ENCODE measurements at places on chromosomes 7 and 10.

- peak; percentile 40 for DNase-seq
Measured at GRCh38 chr10:34922138-34922537, 107.0 kb upstream of the PARD3 start.

DNA sequence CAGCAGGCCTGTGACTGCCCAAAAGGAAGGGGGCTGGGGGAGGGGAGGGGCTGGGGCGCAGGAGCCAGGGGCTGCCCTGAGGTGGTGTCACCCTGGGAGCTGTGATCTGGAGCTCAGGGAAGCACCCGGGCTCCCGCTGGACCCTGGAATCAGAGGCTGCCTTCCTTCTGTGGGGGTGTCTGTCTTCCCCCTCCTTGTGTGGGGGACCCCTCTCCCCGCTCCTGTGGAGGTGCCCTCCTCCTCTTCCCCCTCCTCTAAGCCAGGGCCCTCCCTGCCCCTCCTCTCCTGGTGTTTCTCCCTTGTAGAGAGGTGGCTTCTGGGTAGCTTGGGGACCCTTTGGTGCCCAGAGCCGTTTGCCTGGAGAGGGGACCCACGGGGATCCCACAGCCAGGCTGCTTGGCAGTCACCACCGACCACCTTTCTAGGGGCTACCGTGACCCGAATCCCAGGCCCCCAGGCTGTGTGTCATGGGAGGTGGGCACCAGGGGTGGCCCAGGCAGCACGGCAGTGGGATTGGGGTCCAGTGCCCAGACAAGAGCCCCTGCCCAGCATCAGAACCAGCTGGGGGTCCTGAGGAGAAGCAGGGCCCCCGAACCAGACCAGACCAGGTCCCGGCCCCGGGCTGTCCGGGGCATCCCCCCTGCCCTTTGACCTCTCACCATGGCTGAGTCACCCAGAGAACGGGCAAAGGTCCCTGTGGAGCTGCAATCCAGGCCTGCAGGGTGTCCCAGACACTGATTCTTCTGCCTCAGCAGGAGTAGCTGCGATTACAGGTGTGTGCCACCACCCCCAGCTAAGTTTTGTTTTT is 741 bp downstream of the PRAP1 start:
- no peak for DNase-seq

DNA sequence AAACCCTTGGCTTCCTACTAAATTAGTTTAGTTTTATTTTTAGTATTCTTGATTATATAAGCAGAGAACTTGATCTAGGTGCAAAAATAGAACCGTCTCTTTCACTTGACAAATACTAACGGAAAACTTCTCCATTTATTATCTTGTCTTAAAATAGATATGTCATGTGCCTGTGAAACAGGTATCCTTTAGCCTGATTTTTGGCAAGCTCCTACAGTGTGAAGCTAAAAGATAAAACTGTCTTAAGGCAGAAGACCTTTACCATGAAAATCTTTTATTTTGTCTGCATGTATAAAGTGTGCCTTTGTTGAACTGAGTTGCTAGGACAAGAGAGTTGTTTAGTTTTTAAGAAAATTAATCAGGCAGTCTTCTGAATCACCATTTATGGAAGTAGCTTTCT is 90.6 kb downstream of the CYP51A1 start:
- no peak for DNase-seq

DNA sequence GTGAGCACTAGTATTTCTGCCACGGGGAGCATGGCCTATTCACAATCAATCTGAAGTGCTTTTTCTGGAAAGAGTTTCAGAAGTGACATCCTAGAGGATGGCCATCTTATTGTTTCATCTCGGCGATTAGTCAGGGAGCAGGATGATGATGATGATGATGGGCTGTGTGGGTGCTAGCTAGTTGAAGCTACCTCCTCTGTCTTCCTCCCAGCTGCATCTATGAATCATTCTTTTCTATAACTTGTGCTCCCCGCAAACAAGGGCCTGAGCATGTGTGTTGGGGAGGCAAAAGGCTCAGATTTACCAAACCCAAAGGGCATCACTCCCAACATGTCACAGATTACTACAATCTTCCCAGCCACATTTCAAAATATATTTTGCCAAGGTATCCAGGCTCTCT is 118.7 kb upstream of the LAMB4 start:
- no peak for DNase-seq

DNA sequence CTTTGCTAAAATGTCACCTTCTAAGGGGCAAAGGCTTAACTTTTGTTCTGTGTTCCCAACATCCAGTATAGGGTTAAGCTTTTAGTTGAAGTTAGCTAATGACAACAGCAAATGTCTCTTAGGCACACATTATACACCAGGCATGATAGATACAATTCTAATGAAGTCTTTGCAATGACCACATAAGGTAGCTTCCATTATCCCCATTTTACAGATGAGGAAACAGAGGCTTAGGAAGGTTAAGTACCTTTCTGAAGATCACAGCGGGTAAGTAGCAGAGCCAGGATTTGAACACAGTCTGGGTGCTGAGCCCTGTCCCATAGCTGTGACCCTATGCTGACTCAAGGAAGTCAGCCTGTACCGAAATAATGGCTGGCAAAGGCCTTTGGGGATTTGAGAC is 1.9 kb downstream of the BUD31 start:
- DNase-seq, result no peak

GRCh38 chr10:101771380-101771779 is 4.5 kb downstream of the FGF8 start:
- DNase-seq, result no peak

- DNase-seq, result peak; percentile 66
Measured at GRCh38 chr10:33377658-33378025, 43.2 kb upstream of the NRP1 start.

- DNase-seq, result no peak
Measured at GRCh38 chr7:102024005-102024768, 206.8 kb downstream of the CUX1 start.

DNA sequence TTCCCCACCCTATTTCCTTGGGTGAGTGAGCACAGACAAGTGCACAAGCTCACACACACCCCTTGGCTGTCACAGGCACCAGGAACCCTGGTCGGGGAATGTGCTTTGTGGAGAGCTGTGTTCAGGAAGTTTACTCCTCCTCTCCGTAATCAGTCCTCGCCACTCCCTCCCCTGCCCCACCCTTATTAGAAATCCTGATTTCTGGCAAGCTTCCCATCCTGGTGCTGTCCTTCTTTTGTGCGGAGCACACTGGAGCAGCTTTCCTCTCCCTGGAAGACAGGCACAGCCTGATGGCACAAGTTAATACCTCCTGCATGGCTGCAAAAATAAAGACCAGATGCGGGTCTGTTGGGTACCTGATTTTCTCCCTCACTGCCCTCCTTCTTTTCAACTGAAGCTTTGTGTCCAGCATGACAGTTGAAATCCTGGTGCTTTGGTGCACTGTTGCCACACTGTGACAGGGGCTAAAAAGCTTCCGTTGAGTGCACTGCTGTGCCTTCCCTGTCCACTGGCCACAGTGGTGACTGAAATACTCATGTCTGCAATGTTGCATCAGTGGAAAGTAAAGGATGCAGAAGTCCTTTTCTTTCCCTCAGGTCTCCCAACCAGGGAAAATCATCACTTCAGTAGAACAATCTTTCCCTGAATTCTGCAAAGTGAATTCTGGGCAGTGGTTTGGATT is 55.0 kb downstream of the LRRC4 start:
- DNase-seq, result peak; percentile 11

DNA sequence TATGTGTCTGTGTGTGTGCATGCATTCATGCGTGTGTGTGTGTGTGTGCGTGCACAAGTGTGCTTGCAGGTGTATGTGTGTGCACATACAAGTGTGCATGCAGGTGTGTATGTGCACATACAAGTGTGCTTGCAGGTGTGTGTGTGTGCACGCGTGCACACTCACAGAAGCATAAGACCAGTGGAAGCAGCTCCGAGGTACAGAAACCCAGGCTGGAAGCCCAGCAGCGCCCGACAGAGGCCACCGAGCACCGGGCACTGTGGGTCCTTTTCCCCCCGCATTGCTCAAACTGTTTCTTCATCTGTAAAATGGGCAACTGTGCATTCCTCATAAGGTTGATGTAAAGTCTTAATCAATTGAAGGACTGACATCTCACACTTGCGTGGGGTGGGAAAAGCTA is 243.3 kb upstream of the TCERG1L start:
- DNase-seq, result no peak

- DNase-seq, result peak; percentile 20
Measured at GRCh38 chr7:152674860-152675758, 832 bp downstream of the XRCC2 start.

DNA sequence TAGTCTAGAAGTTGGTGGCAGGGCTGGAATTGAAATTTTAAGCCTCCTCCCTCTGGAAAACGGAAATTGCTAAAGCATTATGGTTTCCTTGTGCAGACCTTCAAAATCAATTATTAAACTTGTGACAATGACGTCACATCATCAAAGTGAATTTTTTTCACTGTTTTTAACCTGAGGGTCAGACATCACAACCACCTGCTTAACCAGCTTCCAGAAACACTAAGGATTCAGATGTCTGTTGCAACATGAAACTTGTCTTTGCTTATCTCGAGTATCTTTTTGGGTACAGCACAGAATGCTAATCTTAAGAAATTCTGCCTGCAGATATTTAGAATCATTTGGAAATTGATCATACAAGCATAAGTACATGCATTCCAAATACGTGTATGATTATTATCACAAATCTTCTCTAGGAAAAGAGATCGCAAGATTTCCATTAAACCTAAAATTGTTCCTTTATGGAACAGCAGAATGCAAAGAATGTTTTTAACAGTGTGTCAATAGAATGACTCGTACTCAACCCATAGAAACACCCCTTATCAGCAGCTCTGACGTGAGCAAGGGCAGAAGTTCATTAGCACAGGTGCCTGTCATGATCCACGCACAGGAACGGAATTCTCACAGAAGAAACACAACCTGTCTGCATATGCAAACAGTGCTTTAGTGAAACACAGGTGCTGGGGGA is 4.1 kb upstream of the GTPBP4 start:
- peak; percentile 58 for DNase-seq

DNA sequence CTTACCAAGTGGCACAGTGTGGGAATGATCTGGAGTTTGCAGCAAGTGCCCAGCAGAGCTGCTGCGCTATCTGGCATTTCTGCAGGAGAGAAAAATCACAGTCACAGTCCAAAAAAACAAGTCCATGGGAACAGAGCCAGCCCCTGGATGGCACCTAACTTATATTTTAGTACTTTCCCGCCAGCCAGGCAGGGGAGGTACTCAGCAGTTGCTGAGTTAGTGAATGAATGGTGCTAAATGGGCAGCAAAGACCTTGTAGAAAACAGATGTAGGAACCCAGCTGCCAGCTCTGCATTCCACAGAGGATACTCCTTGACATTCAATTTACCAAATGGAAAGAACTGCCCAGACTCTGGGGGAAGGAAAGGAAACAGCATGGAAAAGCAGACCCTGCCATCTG is 54.5 kb downstream of the GSDME start:
- DNase-seq, result no peak

- DNase-seq, result peak; percentile 85
Measured at GRCh38 chr7:108138911-108139310, 8.8 kb upstream of the LAMB4 start.

DNA sequence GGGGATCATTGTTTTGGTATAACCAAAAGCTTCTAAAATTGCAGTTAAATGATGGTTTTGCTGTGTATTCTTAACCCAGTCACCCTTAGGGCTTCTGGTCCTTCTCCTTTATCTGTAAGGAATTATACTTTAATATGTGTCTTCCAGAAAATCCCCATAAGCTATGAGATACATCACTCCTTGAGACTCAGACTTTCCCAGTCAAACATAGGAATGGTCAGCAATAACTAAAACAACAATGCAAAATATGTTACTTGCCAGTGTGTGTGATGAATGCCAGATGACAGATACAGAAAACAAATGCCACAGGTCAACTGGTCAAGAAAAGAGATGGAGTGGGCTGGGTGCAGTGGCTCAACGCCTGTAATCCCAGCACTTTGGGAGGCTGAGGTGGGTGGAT is 10.1 kb downstream of the ADD3 start:
- no peak for DNase-seq

DNA sequence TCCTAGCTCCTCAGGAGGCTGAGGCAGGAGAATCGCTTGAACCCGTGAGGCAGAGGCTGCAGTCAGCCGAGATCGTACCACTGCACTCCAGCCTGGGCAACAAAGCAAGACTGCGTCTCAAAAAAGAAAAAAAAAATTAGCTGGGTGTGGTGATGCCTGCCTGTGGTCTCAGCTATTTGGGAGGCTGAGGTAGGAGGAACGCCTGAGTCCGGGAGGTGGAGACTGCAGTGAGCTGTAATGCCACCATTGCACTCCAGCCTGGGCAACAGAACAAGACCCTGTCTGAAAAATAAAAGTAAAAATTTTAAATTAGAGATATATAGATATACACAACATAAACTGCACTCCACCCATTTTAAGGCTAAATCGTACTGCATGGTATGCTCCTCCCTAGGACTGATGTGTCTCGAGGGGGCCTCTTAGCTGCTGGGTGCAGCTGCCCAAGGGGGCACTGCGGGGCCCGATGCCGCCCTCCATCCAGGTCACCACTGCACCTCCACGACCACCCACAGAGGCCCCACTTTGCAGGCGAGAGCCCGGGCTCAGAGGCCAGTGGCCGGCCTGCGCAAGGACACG is 40.9 kb upstream of the FOXK1 start:
- DNase-seq, result no peak

DNA sequence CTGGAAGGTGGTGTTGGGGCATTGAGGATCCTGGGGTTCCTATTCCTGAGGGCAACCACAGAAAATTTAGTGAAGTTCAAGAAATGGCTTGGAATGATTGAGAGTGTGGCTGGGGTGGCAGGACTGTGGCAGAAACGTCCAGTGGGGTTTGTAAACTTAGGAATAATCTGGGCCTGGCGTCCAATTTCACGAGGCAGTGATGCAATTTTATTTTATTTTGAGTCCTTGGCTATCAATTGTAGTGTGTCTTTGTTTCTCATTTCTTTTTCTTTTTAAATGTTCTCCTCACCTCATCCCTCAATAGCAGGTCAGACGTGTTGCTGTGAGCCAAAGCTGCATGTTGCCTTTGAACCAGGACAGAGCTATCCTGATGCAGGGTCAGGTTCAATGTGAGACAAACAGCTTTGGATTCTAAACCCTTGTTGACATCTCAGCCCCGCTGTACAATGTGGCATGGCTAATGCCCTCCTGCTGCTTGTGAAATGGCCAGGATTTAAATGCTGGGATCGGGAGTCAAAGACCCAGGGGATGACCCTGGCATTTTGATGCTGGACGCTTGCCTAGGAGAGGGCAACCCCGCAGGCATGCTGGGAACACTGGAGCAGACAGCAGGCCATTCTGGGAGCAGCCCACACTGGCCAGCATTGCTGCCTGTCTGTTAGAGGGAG is 64.8 kb downstream of the RBM20 start:
- no peak for DNase-seq
